ENCODE measurements at places on chromosomes 3 and 15.

DNA sequence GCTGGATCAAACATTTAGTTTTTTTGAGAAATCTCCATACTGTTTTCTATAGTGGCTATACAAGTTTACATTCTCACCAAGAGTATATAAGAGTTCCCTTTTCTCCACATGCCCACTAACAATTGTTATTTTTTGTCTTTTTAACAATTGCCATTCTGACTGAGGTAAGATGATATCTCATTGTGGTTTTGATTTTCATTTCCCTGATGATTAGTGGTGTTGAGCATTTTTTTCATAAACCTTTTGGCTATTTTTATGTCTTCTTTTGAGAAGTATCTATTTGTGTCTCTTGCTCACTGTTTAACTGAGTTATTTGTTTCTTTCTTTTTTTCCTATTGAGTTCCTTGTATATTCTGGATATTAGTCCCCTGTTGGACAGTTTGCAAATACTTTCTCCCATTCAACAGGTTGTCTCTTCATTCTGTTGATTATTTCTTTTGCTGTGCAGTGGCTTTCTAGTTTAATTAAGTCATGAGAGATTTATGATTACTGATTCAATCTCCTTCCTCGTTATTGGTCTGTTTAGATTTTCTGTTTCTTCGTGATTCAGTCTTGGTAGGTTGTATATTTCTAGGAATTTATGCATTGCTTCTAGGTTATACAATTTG, 6.7 kb upstream of the RNF13 start:
- no peak for DNase-seq

DNA sequence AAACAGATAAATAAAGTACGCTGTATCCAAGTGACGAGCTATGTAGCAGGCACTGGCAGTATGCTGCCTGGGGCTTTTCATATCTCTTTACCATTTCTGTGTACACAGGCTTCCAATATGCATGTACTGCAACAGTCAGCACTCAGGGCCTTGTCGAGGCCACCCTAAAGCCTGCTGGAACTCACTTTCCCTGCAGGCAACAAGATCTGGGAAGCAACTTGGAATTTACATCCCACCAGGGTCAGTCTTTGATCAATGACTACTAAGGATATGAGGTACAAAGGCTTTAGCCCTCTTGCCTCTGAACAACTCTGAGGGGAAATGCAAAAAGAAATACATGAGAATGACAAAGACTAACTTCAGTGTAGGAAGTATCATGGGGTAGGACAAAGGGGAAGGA, 101.8 kb upstream of the ARL6 start:
- DNase-seq = no peak

DNA sequence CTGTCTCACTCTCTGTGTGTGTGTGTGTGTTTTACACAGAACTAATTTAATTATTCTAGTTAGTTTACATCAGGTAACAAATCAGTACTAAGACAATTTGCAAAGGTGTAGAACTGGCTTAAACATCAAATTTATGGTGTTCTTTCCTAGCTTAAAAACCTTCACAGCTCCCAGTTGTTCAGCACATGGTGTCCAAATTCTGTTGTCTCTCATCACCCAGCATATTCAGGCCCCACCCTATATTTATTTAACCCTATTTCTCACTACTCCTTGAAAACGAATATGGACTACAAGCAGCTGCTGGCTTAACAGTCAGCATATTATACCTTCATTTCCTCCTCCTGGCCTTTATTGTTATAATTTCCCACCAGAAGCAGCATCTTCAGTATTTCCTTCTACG, 1.2 kb downstream of the IL20RB start:
- DNase-seq = no peak

DNA sequence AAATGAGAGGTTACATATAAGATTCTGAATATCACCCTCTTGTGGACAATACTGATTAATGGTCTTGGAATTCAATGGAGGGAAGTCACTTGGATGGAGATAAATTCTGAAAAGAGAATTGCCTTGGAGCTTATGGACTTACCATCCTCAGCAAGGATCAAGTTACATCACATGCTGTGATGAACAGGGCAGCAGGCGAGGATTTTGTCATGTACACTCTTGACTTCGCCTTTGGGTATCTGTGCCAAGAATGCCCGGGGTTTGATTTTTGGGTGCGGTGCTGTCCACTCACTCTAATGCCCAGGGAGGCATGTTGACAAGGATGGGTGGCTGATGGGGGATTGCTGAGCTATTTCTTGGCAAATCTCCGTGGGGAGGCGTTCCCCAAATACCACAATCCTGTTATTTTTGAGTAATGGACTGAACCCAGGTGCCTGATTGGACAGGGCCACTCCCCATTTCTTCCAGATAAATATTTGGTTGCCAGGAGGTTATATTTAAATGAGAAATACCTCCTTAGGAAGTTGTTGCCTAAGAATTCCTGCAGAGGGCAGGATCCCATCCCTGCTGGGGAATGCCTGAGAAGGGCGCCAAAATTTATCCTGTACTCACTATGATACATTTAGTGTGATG, 96.3 kb downstream of the TPRG1 start:
- no peak for DNase-seq

Measured in Right ventricle myocardium superior (tissue), 1 donor.